Activated CD8-positive, alpha-beta memory T cell treated with anti-CD3 and anti-CD28 coated beads, Interleukin-2, amount 10 ng/mL, durations not matched to agents 7 days and 5 days (primary cell): ENCODE measurements at places on chromosomes 7 and 10. TPM values are rescaled to one million over a fixed set of nuclear protein-coding genes. Genes with fewer than 3 reads are reported as not detected.

The PTPN20 gene
- 0.07 TPM for total RNA-seq

The CLRN3 gene
- total RNA-seq, result not detected

The AEBP1 gene
- total RNA-seq, result 4.0 TPM

The GIMAP6 gene
- total RNA-seq, result 54.6 TPM

The SORCS1 gene
- total RNA-seq, result not detected

The WDR86 gene
- total RNA-seq, result 0.29 TPM

The ODAD2 gene
- total RNA-seq, result not detected

The GRID1 gene
- total RNA-seq, result not detected

The CUL1 gene
- 55.3 TPM for total RNA-seq

The CLDN3 gene
- total RNA-seq, result not detected

The EPO gene
- total RNA-seq, result not detected

The LIPJ gene
- not detected for total RNA-seq

The OR6B1 gene
- not detected for total RNA-seq

The NXPH1 gene
- total RNA-seq, result not detected

The COBL gene
- not detected for total RNA-seq

The GPC2 gene
- total RNA-seq, result 6.2 TPM

The SORCS3 gene
- not detected for total RNA-seq

The ITGA8 gene
- not detected for total RNA-seq

The ELMO1 gene
- total RNA-seq, result 101 TPM

The GRM8 gene
- not detected for total RNA-seq

The AKR1C4 gene
- total RNA-seq, result not detected
